ENCODE measurements at places on chromosomes 6 and 20.
A peak's percentile ranks its signal among the peaks of the same experiment; 100 is the strongest.

DNA sequence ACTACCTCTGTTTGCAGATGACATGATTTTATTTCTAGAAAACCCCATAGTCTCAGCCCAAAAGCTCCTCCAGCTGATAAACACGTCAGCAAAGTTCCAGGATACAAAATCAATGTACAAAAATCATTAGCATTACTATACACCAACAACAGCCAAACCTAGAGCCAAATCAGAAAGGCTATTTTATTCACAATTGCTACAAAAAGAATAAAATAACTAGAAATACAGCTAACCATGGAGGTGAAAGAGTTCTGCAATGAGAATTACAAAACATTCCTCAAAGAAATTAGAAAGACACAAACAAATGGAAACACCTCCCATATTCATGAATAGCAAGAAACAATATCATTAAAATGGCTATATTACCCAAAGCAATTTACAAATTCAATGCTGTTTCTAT is 65.6 kb upstream of the HTR1E start:
- DNase-seq: no peak

DNA sequence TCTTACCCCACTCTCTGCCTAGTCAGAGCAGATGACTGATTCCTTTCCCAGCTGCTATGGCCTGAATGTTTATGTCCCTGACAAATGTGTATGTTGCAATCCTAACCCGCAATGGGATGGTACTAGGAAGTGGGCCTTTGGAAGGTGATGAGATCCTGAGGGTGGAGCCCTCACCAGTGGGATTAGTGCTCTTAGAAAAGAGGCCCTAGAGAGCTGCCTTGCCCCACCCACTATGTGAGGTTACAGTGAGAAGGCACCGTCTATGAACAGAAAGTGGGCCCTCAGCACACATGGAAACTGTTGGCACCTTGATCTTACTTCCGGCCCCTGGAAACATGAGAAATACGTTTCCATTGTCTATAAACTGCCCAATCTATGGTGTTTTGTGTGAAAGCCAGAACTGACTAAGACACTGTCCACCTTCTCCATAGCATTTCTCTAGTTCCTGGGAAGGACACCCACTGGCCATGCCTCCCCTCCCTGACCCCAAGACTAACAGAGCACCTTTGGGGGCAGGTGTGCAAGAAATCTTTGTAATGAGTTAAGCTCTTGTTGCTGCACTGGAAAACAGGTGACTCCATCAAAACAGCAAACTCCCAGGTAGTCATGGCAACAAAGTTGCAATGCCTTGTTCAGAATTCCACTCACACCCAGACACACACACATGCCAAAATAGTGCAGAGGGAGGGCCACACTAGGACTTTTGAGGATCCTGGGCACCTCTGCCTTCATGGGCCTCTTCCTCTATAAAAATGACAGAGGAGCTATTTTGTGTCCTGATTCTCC is 16.2 kb downstream of the GABRR2 start:
- DNase-seq: peak; percentile 14

DNA sequence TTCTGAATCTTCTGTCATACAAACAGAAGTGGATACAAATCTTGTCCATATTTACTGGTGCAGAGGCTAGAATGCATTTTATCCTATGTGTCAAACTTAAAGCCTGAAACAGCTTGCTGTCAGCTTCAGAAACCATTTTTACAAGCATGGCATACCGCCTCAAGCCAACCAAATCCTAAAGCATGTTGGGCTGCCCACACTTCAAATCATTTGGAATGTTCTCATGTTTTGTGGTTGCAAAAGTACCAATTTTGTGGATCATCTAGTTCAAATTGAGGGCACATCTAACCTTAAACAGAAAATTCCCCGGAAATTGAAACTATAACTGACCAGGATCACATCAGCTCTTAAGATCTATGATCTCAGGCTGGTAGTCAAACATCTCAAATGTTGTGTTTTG is 3.2 kb downstream of the GPR63 start:
- no peak for DNase-seq

DNA sequence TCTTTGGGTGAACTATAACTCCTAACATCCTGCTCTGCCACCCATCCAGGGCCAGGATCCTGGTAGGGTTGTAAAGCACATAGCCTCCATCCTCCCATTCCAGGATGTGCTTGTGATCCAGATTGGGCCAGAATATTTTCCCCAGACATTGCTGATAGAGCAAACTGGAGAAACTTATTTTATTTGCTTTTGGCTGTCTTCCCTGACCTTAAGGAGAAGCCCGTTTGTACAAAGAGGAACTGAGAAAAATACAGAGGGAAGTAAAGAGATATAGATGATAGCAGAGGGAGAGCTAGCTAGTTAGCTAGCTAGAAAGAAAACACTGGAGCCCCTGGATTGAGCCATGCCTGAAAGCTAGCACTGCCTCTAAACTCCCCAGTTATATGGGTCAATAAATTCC is 9.0 kb upstream of the HDAC2 start:
- DNase-seq: no peak

GRCh38 chr6:42226645-42227143 is 9.0 kb upstream of the MRPS10 start:
- no peak for DNase-seq

GRCh38 chr6:131134980-131135243 is 355 bp upstream of the AKAP7 start:
- DNase-seq: no peak

- DNase-seq: no peak
These were observed 17.2 kb downstream of the DYNLT1 start for GRCh38 chr6:158627168-158627939.

GRCh38 chr6:80316686-80317231 is 210.3 kb downstream of the BCKDHB start:
- no peak for DNase-seq

DNA sequence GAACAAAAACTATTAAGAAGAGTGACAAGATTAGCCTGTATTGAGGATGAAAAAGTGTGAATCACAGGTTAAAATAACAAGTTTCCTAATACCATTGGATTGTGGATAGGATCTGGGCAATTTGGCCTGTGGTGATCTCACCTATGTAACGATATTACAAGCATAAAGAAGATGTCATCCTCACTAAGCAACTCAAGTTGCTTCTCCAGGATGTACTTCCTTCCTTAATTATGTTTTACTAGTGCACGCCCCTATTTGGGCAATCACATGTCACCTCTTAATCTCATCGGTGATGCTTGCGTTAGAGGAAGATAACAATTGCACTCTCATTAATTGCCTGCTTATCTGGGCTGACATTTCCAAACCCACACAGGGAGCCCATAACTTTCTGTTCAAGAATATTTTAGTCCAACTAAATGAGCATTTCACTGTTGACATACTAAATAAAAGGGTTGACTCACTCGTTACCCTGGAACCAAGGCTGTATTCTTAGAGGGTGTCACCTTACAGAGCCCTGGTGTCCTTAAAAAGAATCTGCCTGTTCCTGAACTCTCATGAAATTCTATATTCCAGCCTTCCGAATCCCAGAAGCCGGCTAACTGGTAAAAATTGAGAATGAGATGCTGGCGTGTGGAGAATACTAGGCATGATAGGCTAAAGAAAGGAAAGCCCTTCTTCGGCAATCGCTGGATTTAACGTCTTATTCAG is 88.2 kb upstream of the ATXN1 start:
- DNase-seq: no peak

DNA sequence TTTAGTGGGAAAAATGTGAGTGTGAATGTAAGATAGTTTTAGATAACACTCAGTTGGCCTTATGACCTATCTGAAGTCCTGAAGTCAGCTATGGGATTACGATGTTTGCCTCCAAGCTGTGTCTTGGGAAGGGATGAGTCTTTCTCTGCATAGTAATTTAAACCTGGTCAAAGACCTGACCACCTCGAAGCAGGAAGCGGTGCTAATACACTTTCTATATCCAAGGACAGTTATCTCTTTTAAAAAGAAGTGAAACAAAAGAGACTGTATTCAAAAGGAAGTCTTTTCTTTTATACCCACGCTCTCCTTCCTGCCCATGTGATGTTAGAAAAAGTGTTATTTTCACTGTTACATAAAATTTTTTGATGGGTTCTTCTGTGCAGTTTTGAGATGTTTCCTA is 94.9 kb downstream of the JARID2 start:
- no peak for DNase-seq

DNA sequence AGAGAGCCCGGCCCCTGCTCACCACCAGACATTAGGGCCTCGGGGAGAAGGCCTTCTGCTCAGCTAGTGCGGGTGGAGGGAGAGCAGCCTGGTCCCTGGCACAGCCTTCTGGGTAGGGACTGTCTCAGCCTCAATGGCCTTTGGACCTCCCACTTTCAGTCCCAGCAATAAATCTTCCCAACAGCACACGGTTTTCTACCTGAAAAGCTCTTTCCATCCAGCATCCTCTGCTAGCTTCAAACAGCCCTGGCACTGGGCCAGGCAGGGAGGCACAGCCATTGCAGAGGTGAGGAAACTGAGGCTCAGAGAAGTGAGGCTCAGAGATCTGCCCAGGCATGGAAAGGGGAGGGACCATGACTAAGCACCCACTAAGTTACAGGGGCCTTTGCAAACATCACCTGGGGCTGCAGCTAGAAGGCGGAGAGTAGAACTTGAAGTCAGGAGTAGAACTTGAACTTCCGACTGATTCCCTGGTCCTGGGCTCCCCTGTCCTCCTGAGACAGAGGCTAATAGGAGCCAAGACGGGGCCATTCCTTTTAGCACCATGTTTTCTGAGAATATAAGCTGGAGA is 43.9 kb upstream of the NOL4L start:
- no peak for DNase-seq

GRCh38 chr6:39203436-39204159 is 25.7 kb downstream of the KCNK5 start:
- DNase-seq: no peak

DNA sequence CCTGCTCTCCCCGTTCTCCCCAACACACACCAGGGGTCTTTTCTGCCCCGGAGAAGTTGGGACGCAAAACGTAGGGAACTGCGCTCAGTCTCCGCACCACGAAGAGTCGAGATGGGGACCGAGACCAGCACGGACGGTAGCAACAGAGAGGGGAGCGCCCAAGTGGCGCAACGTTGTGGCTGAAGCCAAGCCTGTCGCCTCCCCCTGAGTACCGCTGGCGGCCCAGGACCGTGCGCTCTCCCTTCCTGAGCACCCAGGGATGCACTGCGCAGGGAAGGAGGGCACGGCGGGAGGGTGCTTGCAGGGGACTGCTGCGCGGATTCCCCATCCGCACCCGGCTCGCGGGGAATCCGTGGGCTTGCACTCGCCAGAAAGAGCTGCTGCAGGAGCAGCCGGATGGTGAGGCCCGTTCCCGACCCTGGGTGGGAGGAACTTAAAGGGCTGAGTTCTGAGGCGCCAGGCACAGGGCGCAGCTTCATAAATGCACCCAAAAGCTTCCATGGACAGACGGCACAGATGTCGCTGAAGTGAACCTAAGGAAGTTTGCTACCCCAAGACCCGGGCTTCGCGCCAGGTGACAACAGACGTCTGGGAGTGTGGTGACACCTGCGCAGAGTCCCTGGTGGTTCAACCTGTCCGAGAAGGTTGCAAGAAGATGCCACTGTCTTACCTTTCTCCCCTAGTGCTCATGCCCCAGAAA is 178.7 kb downstream of the TBXT start:
- no peak for DNase-seq

DNA sequence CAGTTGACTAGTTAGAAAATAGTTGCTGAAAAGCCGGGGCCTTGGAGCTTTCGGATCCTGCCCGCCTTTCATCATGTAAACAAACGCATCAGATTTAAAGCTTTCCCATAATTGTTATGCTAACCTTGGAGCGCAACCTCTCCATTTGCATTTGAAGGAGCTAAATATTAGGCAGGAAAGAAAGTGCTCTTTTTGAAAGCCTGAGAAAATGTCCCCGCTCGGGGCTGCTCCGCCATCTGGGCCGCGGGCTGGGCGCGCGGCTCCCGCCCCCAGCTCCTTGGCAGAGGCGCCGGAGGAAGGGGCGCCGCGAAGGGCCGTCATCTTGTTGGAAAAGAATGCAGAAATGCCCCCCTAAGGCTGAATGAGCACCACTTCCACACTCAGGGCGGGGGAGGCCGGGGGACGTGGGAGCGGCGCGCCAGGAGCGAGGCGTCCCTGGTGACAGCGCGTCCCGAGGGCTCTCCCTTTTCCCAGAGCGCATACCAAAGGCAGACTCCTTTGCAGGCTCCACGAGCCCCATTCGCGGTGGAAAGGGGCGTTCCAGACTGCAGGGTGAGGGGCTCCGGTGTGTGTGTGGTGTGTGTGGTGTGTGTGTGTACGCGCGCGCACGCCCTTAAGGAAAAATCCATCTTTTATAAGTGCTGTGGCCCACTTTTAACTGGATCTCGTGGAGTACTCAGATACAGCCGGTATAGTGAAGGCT is 145.6 kb upstream of the ID4 start:
- no peak for DNase-seq

- DNase-seq: no peak
These were observed 327.2 kb downstream of the DHX35 start for GRCh38 chr20:39289316-39289715.

DNA sequence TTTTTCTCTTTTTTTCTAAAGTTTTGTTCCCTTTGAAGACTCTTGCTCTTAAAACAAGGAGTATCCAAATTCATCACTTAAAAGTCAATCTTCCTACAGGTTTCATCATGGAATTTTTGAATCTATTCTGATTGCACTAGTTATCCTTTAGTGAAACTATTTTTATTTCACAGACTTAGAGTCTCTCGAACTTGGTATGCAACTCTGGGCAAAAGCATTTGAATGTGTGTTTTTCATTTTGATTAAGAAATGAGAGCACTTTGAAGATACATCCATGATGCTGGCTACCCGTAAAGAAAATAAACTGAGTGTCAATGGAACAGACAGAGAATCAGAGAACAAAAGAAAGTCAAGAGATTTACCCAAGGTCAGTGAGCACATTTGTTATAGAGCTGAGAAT is 586.5 kb downstream of the EPM2A start:
- DNase-seq: no peak

DNA sequence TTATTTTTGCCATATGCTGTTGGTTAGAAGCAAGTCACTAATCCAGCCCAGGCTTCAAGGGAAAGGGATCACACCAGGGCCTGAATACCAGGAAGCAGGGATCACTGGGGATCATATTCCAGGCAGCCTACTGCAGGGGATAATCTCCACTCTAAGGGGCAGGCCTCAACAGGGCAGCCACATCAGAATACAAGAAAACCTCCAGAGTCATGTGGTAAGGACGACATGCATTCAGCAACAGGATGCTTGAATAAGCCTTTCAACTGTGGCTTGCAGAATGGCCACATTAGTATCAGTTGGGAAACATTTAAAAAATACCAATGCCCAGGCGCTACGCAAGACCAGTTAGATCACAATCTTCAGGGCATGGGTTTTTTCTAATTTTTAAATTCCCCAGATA is 109.1 kb downstream of the LY86 start:
- DNase-seq: no peak

GRCh38 chr6:63526931-63527330 is 45.3 kb upstream of the LOC128125822 start:
- no peak for DNase-seq

DNA sequence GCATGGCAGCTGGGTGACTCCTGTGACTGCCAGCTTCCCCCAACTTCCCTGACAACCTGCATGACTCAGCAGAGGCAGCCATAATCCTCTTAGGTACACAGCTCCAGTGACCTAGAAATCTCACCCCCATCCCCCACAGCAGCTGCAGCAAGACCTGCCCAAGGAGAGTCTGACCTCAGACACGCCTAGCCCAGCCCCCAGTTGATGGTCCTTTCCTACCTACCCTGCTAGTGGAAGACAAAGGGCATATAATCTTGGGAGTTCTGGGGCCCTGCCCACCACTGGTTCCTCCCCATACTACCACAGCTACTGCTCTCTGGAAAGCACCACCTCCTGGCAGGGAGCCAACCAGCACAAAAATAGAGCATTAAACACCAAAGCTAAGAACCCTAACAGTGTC is 90.2 kb downstream of the F13A1 start:
- no peak for DNase-seq

Measured in activated CD4-positive, alpha-beta T cell treated with anti-CD3 and anti-CD28 coated beads, Interleukin-2, amount 50 U/mL, for 24 hours (primary cell).